ENCODE measurements at places on chromosomes 5 and 9. TPM values are rescaled to one million over a fixed set of nuclear protein-coding genes. Genes with fewer than 3 reads are reported as not detected.

GRCh38 chr5:45281081-45281480 lies 415.1 kb downstream of the HCN1 start:
- DNase-seq, result no peak

DNA sequence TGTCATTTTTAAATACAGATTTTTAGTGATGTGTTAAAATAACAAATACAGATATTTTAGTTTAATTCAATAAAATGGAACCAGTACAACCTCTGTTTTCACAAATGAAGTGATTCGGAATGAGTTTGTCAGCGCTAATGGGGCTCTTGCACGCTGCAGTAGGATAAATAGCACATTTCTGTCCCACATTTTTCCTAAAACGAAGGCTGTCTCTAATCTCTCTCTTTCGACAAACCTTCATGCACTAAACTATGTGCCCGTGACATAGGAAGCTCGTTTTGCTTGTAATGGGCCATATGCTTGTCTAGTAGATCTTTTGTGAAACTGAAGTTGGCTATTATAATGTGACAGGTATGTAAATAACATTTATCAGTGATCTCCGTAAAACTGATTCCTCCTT lies 100.5 kb downstream of the INIP start:
- DNase-seq, result no peak

DNA sequence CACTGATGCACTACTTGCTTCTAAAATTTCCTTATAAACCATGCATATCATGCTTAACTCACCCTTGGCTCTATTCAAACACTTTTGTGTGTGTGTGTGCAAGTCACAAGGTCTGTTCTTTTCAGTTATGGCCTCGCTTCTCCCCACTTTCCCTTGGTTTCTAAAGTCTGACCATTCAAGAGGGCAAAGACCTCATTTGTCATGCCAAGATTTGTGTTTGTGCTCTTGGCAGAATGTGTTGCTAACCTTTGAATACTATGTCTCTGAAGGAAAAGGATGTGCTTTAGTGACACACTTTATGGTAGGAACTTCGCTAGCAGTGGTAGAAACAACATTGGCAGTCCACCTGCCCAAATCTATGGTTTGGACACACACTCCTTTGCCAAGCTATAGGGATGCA lies 50.4 kb downstream of the SNX18 start:
- no peak for DNase-seq

- DNase-seq, result no peak
Measured at GRCh38 chr5:7784683-7785380, 66.1 kb downstream of the CFAP90 start.

DNA sequence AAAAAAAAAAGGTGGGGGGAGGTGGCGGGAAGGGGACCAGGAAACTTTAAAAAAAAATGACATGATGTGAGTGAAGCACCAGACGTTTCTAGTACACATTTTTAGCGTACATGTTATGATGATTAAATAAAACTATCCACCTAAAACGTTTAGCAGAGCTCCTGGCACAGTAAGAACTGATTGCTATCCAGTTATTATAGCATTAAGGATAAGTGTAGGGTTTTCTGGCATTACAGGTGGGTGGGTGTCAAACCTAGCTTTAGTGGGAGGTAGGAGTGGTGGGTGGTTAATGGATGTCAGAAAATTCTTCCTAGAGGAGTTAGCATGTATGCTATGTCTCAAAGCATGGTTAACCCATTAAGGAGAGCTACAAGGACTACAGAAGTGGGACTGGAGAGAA lies 2329.5 kb downstream of the MAT2B start:
- no peak for DNase-seq

Gene UGT3A2
- total RNA-seq, result not detected

Gene CHSY3
- 3.9 TPM for total RNA-seq

Gene CRHBP
- total RNA-seq, result 0.19 TPM

Gene SPINK7
- not detected for total RNA-seq

Gene JAKMIP2
- not detected for total RNA-seq

Gene ADRB2
- total RNA-seq, result 11.7 TPM
